ENCODE measurements at places on chromosomes 3 and 15.

- DNase-seq: no peak
Measured at GRCh38 chr15:99435113-99435695, 130.6 kb upstream of the MEF2A start.

GRCh38 chr3:124938896-124939295, 4.3 kb upstream of the MUC13 start:
- DNase-seq: no peak

GRCh38 chr3:127676921-127677351, 4.2 kb downstream of the ABTB1 start:
- no peak for DNase-seq

GRCh38 chr3:161343540-161343939, 27.8 kb downstream of the SPTSSB start:
- DNase-seq: no peak

DNA sequence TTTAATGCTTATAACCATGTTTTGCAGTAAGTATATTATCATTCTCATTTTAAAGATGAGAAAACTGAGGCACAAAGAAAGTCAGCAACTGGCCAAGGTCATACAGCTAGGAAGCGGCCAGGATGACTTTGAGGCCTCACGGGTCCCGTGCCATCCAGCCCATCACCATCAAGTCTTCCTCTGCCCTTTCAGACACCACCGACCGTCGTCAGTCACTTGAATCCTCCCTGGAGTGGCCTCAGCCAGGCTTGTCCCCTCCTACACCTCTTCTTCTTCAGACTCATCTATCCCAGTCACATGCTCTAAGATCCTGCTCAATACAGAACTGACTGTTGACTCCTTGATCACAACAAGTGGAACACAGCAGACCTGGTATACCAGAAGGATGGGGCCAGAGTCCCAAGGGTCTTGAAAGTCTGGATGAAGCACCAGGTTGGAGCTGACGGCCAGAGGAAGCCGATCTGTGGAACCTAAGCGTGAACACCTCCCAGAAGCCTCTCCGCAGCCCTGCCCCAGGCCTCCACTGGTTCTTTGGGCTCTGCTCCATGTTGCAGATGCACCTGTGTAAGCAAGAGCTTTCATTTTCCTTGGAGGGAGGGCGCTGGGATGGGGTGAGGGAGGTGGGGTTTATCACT, 22.1 kb downstream of the ITGA11 start:
- DNase-seq: no peak

- no peak for DNase-seq
Measured at GRCh38 chr3:12856626-12857025, 15.3 kb upstream of the RPL32 start.

DNA sequence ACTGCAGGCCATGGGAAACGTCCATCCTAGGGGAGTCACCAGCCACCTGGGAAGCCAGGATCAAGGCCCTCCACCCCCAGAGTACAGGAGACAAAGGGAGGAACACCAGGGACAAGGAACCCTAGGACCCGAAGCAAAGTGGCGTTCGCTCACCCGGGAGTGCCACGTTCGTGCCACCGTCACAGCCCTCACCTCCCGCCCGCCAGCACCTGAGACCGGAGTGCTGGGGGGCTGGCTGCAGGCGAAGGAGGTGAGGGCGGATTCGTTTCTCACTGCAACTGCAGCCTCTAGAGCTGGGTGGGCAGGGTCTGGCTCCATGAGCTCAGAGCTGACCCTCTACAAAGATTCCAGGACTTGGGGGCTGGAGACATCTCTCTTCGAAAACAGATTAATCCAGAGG, 26.3 kb downstream of the ZDHHC19 start:
- no peak for DNase-seq

GRCh38 chr15:98151096-98151495, 190.6 kb downstream of the ARRDC4 start:
- no peak for DNase-seq

GRCh38 chr3:143977341-143978262, 6.0 kb downstream of the DIPK2A start:
- no peak for DNase-seq

DNA sequence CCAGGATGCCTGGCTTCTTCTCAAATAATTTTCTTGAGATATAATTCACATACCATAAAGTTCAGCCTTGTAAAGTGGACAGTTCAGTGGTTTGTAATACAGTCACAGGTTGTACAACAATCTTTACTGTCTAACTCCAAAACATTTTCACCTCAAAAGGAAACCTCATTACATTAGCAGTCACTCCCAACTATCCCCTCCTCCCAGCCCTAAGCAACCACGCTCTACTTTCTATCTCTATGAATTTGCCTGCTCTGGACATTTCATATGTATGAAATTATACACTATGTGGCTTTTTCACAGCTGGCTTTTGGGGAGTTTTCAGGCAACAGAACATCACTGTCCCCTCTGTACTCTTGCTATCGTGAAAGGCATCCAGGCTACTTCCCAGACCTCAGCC, 17.5 kb downstream of the TGM5 start:
- no peak for DNase-seq

- DNase-seq: no peak
Measured at GRCh38 chr3:42229942-42230688, 35.9 kb downstream of the CCK start.

GRCh38 chr3:66762916-66763693, 235.0 kb upstream of the KBTBD8 start:
- no peak for DNase-seq

DNA sequence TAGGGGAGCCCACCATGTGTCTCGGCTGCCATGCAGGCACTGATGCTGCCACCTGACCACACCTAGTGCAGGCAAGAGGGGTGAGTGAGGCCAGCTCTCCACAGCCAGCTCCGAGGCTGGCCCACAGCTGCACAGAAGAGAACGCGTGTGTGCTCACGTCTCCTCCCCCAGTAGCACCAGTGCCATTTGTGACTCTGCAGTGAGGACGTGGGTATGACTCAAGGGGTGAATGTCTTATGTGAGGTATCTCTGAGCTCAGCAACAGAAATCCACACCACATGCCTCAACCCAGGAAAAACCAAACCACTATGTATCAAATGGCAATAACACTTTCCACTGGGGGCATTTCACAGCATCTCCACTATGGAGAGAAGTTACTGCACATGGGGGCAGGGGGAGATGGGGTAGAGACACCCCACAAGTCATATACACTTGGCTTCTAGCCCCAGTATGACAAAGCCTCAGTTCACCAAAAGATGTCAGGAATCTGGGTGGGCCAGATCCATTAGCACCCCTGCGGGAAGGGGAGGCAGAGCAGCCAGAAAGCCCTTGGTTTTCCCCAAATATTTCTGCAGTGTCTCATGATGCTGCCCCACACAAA, 87.6 kb downstream of the LRIG1 start:
- DNase-seq: no peak

- DNase-seq: no peak
Measured at GRCh38 chr3:197139586-197139985, 110.0 kb upstream of the MELTF start.

DNA sequence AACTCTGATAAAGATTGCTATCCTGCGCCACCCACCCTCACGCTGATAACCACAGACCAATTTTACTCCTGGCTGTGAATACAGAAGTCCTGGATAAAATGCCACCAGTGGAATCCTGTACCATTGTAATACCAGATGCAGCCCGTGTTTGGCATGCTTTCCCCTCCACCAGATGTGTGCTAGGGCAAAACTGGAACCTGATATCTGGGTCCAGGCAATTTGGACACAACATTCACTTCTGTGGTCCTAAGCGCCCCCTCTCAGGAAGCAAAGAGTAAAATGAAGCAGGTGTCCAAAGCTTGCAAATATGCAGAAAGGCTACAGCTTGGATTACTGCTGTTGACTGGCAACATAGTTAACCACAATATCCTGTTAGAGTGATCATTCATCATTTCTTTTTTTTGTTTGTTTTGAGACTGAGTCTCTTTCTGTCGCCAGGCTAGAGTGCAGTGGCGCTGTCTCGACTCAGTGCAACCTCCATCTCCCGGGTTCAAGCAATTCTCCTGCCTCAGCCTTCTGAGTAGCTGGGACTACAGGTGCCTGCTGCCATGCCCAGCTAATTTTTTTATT, 32.8 kb downstream of the LOXL1 start:
- no peak for DNase-seq

DNA sequence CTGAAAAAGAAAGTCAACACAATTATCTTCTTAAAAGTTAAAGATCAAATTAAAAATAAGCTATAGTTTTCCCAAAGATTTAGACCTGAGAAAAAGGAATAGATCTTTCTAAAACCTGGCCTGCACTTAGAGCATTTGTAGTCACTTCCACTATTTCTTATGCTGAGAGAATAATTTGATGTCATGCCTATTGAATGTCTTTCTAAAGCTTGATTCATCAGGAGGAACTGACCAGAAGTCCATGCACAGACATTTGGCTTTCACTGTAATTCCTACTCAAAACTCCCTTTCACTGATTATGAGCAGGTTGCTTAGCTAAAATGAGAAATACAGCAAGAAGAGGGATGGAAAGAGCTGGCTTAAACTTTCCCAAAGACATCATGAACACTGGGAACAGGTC, 4.3 kb downstream of the GREM1 start:
- no peak for DNase-seq

- no peak for DNase-seq
Measured at GRCh38 chr15:71254491-71254890, 139.2 kb downstream of the THSD4 start.

- no peak for DNase-seq
Measured at GRCh38 chr15:32856753-32857152, 138.9 kb downstream of the GREM1 start.

DNA sequence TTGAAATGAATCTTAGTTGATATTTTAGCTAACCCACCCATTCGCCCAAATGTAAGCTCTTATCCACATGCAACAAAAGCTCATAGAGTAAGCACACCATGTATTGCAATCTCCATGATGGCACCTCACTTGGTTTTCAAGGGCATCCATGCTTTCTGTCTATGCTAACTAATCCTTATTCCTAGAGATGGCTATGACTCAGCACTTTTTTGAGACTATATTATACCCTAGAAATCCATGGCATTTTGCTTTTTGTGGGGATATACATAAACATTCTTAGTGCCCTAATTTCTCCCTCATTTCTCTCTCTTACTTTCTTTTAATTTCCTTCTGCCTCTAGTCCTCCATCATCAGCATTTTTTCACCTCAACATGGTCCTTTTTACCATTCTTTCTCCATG, 168.5 kb upstream of the STT3B start:
- DNase-seq: no peak

GRCh38 chr3:28841441-28841840, 439.4 kb upstream of the RBMS3 start:
- no peak for DNase-seq

GRCh38 chr15:36970522-36970921, 129.8 kb downstream of the MEIS2 start:
- no peak for DNase-seq

GRCh38 chr15:70424937-70425411, 327.3 kb upstream of the TLE3 start:
- no peak for DNase-seq

GRCh38 chr3:14845826-14846225, 27.1 kb downstream of the FGD5 start:
- DNase-seq: no peak

GRCh38 chr15:77527164-77527778, 105.4 kb downstream of the LINGO1 start:
- DNase-seq: no peak

- no peak for DNase-seq
Measured at GRCh38 chr3:190369668-190370295, 18.2 kb upstream of the CLDN16 start.

DNA sequence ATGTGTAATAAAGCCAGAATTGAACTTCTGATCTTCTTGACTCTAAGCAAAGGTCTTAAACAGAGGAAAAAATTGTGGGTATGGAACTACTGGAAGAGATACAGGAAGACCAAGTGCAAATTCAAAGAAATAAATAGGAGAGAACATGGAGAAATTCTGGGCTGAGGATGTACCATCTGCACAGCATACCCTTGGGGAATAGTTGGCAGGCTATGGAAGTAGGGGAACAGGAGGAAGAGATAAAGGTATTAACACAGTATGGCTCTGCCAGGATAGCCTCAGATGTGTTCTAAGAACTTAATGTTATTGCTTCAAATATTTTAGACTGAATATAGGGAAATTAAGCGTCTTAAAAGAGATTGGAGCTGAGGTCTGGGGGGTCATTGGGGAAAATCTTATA, 485.4 kb downstream of the CNTN3 start:
- DNase-seq: no peak

- no peak for DNase-seq
Measured at GRCh38 chr3:18113417-18113816, 311.7 kb downstream of the SATB1 start.

- no peak for DNase-seq
Measured at GRCh38 chr3:27686642-27687041, 35.5 kb downstream of the EOMES start.

DNA sequence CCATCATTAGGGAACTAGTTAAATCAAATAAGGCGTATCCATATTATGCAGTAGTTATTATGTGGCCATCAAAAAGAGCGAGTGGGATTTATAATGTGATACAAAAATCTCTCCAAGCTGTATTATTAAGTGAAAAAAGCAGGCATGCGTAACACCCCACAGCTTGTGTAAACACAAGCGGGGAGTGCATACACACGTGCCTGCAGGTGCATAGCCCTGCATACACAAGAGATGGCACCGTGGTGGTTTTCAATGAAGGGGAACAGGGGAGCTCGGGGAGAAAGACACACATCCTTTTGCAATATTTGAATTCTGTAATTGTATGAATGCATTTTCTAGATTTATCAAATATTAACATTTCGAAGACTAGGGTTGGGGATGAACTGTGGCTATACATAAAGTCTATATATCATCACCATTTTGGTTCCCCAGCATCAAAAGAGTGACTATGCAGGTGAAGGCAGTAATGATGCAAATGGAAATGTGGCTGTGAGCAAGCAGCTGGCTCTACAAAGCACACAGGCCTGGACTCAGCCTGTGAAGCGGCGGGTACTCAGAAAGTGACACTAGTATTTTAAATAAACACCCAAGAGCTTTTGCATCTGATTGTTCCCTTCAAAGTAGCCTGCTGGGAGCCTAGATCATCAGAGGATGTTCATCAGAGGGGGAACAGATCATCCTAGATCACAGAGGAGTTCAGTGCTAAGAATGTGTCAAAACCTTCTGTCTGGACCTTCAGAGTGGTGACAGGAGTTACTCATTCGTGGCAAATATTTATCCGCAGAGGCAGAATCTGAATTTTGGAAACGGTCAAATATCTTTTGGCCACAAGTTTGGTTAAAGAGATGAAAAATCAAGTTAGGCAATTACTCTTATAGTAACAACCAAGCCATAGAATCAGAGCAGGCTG, 9.4 kb upstream of the KIF7 start:
- DNase-seq: no peak

DNA sequence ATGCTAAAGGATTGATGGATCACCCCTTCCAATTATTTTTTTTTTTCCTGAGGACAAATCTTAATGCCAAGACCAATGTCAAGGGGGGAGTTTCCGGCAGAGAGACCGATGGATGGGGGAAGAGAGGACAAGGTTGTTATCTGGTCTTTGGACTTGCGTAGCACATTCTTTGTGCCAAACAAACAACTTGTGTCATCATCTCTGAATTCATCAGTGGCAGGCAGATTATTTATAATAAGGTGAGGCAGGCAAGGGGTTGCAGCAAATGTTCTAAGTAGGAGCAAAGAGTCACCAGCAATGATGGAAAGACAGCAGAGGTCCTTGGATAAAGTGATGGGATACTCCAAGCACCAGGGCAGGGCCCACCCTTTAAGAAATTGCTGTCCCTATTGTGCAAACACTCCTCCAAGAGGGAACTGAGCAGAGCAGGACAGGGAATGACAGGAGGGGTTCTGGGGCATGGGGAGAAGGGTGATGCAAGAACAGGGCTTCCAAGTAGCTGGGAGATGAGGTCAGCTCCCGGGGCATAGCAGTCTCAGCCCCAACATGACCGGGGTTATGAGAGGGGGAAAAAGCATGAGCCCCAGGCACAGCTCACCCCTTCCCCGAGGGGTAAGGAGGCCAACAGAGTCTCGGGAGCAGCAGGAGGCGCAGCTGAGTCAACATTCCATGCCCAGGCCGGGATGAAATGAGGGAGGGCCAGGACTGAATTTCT, 57.4 kb downstream of the ANXA2 start:
- no peak for DNase-seq
